ENCODE measurements at places on chromosomes 5 and 9. TPM values are rescaled to one million over a fixed set of nuclear protein-coding genes. Genes with fewer than 3 reads are reported as not detected.
A peak's percentile ranks its signal among the peaks of the same experiment; 100 is the strongest.

Gene KIF24
- total RNA-seq = 5.3 TPM

Gene FSTL4
- total RNA-seq = not detected

Gene NUDT12
- total RNA-seq = 3.9 TPM

Gene GDA
- total RNA-seq = 0.27 TPM

Gene TLX3
- total RNA-seq = not detected

Gene SLC45A2
- not detected for total RNA-seq

Gene SMIM27
- total RNA-seq = 19.6 TPM

Gene PLPPR1
- not detected for total RNA-seq

Gene CDH18
- total RNA-seq = not detected

Gene FBLL1
- 0.13 TPM for total RNA-seq

Gene SHISAL2B
- total RNA-seq = not detected

Gene NMUR2
- total RNA-seq = not detected

GRCh38 chr5:74143721-74144330 is 496.7 kb downstream of the ENC1 start:
- DNase-seq = no peak

GRCh38 chr9:6829027-6829426 is 71.3 kb downstream of the KDM4C start:
- DNase-seq = no peak

DNA sequence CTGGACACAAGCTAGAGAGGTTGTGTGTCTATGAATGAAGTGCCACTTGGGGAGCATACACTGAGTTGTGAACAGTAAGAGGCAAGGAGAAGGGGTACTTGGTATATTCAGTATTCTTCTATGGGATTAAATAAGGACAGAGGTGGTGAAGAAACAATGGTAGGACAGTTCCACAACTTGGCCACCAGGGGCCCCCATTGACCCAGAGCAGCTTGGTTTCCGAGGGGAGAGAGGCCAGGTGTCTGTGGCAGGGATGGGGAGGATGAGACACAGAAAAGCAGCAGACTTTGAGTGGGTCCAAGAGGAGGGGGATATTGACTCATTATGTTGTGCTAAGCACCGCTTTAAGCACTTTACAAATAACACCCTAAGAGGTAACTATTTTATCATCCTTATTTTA is 220.6 kb downstream of the MELK start:
- DNase-seq = no peak

DNA sequence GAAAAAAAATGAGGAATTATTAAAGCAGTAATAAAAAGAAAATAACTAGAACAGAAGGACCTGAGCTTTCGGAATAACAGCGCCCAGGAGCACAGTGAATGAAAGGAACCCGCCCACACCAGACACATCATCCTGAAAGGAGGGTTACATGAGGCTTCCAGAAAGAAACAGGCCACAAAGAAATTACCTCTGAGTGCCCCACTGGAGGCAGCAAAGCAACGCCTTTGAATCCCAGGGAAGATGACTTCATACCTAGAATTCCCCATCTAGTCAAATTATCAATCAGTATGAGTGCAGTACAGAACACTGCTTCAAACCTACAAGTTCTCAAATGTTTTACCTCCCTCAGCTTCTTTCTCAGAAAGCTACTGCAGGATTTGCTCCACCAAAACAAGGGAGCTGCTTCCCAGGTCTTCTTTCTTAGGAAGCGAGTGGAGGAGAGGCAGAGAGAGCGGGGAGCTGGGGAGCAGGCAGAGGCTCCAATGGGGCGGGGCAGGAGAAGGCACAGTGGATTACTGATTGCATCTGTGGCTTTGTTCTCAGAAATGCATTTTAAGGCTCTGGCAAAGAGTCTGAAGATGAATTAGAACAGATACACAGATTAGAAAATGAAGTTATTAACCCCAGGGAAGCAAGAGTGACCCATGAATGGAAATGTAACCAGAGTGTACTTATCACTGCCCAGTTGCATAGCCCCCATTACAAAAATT is 87.1 kb downstream of the SEMA4D start:
- peak; percentile 75 for DNase-seq

GRCh38 chr9:93830606-93831005 is 124.5 kb downstream of the BARX1 start:
- no peak for DNase-seq

DNA sequence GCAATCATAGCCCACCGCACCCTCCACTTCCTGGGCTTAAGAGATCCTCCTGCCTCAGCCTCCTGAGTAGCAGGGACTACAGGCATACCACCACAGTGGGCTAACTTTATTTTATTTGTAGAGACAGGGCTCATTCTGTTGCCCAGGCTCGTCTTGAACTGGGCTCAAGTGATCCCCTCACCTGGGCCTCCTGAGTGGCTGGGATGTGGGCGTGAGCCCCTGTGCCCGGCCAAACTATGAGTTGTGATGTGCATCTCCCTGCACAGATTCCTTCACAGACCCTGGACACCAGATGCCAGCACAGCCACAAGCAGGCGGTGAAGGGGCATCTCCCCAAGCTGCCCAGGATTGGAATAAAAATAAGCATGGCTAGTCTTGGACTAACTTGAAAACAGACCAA is 244.9 kb upstream of the IRX1 start:
- no peak for DNase-seq

GRCh38 chr5:67215519-67216471 is 19.2 kb upstream of the CD180 start:
- peak; percentile 79 for DNase-seq

DNA sequence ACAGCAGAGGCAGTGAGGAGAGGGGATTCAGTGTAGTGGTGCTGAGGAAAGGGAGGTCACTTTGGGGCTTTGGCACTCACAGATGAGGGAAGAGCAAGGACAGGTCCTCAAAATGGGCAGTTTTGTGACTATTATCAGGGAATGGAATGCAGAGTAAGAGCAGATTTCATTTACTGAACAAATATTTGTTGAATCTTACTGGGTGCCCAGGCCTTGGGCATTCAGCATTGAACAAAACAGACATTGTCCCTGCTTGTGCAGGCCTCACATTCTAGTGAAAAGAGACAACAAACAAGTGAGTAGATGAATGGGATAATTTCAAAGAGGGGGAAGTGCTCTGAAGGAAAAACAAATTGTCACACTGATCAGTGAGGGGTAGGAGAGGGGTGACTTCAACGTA is 404.1 kb downstream of the DMRT2 start:
- DNase-seq = no peak

DNA sequence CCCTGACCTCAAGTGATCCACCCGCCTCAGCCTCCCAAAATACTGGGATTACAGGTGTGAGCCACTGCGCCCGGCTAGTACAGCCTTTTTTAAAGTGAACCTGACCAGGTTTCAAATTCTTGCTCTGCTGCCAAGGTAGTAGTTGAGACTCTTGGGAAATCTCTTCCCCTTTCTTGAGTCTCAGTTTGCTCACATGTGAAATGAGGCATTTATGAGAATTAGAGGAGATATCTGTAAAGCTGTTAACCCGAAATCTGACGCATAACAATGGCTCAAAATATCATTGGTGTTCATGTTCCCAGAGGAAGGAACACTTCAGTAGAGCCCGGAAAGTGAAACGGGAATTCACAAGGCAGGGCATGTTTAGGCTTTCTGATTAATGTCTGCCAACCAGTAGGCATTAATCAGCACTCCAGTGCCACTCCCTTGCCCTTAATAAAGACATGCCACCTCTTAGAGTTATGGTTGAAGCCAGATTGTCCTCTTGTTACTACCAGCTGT is 1.5 kb downstream of the ARPC5L start:
- no peak for DNase-seq

GRCh38 chr5:2466966-2467365 is 284.5 kb downstream of the IRX2 start:
- no peak for DNase-seq

GRCh38 chr5:35030426-35031100 is 17.2 kb downstream of the AGXT2 start:
- DNase-seq = no peak

GRCh38 chr9:5953743-5954707 is 61.4 kb downstream of the RANBP6 start:
- DNase-seq = no peak

DNA sequence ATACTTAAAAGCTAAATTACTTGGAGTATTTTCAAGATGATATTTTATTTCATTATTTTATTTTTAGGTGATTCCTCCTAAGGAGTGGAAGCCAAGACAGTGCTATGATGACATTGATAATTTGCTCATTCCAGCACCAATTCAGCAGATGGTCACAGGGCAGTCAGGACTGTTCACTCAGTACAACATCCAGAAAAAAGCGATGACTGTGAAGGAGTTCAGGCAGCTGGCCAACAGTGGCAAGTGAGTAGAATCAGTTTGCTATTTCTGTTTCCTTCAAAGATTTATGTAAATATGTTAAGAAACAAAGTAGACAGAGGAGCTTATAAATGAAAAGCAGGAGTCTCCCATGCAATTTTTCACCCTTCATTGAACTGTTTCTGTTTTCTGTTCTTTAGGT is 47.8 kb downstream of the KDM4C start:
- DNase-seq = no peak

DNA sequence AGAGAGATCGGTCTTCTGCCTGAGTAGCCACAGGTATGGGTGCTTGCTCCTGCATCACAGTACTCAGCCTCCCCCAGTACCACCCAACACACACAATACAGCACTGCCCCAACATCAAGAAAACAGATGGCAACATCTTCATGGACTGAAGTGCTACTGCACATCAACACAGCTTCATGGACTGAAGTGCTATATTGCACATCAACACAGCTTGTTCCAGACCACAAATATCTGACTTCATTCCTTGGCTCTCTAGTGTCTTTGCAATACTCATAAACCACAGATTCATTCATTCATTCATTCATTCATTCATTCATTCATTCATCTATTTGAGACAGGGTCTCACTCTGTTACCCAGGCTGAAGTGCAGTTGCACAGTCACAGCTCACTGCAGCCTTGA is 31.1 kb upstream of the PCA3 start:
- DNase-seq = no peak

- no peak for DNase-seq
These were observed 20.9 kb upstream of the OR5C1 start for GRCh38 chr9:122767817-122768216.

- no peak for DNase-seq
These were observed 10.1 kb downstream of the MYMK start for GRCh38 chr9:133514460-133515239.

- DNase-seq = no peak
These were observed 16.8 kb upstream of the PHYKPL start for GRCh38 chr5:178249191-178249989.

DNA sequence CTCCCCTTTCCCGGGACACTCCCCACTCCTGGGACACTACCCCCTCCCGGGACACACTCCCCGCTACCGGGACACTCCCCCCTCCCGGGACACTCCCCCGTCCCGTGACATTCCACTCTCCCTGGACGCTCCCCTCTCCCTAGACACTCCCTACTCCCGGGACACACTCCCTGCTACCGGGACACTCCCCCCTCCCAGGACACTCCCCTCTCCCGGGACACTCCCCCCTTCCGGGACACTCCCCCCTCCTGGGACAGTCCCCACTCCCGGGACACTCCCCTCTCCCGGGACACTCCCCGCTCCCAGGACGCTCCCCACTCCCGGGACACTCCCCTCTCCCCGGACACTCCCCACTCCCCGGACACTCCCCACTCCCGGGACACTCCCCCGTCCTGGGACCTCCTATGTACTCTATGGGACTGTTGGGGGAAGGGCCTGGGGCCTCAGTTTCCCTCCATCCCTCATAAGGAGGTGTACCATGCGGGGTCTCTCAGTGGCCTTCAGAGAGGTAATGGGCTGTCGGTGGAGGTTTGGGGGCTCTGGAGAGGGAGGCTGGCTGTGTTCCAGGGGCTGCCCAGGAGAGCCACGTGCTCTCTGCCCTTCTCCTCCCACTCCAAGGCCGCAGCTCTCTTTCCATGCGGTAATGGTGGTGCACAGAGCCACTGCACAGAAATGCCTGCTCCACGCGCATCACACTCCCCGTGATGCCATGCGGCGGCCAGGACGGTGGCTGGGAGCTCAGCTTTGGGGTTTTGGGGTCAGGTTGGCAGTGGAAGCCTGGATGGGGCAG is 96.2 kb downstream of the RXRA start:
- DNase-seq = no peak
